Erythroblast (primary cell): ENCODE measurements at places on chromosomes 16 and 17.

GRCh38 chr16:7313170-7313569 is 19.5 kb upstream of the RBFOX1 start:
- no peak for DNase-seq

DNA sequence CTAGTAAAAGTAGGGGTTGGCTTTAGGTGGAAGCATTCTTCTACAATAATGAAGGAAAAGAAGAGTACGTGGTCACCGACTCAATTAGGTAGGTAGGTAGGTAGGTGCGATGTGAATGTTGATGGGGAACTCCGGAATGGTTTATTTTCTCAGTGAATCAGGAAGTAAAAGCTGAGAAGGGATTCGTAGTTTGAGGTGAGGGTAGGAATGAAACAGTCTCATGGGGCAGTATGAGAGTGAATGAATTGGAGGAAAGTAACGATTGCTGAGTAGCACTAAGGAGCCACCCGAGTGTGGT is 13.9 kb downstream of the PER1 start:
- DNase-seq = no peak

- DNase-seq = no peak
Measured at GRCh38 chr17:72984145-72984925, 108.2 kb downstream of the SLC39A11 start.

GRCh38 chr17:83089328-83090132 is 10.1 kb downstream of the METRNL start:
- DNase-seq = no peak
